GM23338 (cell line): ENCODE measurements at places on chromosomes 2 and 18. TPM values are rescaled to one million over a fixed set of nuclear protein-coding genes. Genes with fewer than 3 reads are reported as not detected.

DNA sequence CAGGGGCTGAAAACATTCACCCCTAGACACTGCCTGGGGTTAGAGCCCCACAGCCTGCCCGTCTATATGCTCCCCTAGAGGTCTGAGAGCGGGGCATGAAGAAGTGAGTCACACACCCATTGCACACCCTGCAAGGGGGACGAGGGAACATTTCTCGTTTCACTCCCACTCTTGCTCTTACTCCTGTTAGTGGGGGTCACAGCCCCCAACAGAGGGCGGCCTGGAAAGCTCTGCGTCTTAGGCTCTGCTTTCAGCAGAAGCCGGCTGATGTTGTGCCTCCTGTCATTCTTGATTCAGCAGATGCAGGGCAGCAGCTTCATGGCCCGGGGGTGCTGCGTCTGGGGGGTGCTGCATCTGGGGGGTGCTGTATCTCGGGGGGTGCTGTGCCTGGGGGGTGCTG, 141.3 kb downstream of the ASB1 start:
- DNase-seq = no peak
- no peak overlapping the region for H3K27ac ChIP-seq
- H3K36me3 ChIP-seq = no peaks in the 10 kb centered on the region

GRCh38 chr2:69181806-69182427, 168.9 kb downstream of the ANTXR1 start:
- no peak for DNase-seq
- H3K4me3 ChIP-seq = no peak overlapping the region
- H3K36me3 ChIP-seq = no peaks in the 10 kb centered on the region
- no peaks in the 10 kb centered on the region for H3K27me3 ChIP-seq

- H3K36me3 ChIP-seq = no peaks in the 10 kb centered on the region
- DNase-seq = no peak
- no peaks in the 10 kb centered on the region for H3K27me3 ChIP-seq
- no peaks in the 10 kb centered on the region for H3K4me1 ChIP-seq
- no peak overlapping the region for H3K4me3 ChIP-seq
- H3K27ac ChIP-seq = no peak overlapping the region
These were observed 133.4 kb downstream of the AFF3 start for GRCh38 chr2:100008956-100009355.

DNA sequence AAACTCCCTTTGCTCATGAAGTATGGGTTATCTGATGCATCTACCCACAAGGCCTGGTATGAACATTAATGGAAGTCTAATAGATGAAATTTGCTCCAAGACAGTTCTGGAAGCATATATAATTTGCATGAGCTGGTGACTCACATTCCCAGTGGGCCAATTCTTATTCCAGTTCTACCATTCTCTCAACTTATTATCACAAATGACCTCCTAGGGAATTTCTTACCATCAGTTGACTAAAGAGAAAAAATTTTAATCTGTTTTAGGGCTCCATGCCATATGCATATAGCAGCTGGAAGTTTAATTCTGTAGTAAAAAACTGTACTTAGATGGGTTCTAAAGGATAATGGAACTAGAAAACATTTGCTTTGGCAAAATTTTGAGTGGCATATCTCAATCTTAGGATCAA, 165.2 kb upstream of the COL3A1 start:
- H3K27me3 ChIP-seq = no peaks in the 10 kb centered on the region
- DNase-seq = no peak
- no peaks in the 10 kb centered on the region for H3K36me3 ChIP-seq
- H3K27ac ChIP-seq = no peak overlapping the region

DNA sequence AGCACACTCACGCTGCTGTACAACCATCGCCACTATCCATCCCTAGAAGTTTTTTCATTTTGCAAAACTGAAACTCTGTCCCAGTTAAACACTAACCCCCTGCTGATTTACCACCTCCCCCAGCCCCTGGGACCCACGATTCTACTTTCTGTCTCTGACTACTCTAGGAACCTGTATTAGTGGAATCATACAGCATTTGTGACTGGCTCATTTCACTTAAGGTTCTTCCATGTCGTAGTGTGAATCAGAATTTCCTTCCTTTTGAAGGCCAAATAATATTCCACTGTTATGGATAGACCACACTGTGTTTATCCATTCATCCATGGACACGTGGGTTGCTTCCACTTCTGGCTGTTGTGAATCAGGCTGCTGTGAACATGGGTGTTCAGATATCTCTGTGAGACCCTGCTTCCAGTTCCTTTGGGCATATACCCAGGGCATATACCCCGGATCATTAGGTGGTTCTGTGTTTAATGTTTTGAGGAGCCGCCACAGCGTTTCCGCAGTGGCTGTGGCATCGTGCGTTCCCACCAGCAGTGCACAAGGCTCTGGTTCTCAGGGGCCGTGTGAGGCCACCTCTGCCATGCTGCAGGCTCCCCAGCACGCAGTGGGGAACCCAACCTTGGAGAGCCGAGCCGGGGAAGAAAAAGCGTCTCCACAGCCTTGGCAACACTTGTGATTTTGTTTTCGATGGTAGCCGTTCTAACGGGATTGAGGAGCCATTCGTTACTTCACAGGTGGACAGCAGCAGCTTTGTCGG, 10.1 kb downstream of the RAMP1 start:
- H3K27me3 ChIP-seq = no peaks in the 10 kb centered on the region
- no peaks in the 10 kb centered on the region for H3K4me1 ChIP-seq
- DNase-seq = no peak
- no peak overlapping the region for H3K27ac ChIP-seq
- H3K4me3 ChIP-seq = no peak overlapping the region

BOLL gene
- total RNA-seq = 0.04 TPM in 1 of 2 replicates, not detected in the other

DNA sequence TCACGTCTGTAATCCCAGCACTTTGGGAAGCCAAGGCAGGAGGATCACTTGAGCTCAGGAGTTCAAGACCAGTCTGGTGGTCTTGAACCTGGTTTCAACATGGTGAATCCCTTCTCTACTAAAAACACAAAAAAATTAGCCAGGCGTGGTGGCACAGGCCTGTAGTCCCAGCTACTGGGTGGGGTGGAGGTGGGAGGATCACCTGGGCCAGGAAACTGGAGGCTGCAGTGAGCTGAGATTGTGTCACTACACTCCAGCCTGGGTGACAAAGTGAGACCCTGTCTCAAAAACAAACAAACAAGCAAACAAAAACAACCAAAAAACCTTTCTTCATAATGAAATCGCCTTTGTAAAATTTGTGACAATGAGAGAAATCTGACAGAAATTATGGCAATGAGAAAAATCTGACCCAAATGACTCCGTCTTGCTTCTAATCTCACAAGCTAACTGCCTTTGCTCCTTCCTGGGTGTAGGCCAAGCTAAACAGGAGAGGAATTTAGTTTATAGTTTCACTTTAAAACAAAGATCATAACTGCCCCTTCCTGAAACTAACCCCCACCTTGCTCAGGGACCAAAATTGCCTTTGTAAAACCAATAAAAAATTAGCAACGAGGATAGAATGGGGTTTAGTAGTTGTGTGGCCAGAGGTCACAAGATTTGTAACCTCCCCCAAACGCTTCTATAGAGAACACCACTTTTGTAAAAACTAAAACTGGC, 60.7 kb upstream of the KIF5C start:
- H3K36me3 ChIP-seq = no peaks in the 10 kb centered on the region
- peak overlapping the region; percentile 64; the same call in 1 of the 2 replicates for H3K27ac ChIP-seq
- no peaks in the 10 kb centered on the region for H3K27me3 ChIP-seq

DNA sequence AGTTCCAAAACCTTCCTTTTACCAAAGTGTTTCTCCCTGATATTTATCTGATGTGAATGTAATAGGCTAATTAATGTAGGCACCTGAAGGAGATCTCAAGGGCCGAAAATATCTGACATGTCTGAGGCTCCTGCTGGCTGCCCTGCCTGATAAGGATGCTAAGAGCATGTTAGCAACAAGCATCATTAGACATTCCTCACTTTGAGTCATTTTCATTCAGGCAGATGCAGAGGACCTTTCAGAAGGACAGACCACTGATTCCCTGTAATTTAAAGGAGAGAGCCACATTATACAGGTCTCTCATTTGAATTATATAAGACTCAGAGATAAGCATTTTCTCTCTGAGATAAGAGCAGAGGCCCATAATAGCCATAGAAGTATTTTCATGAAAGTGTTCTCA, 222.4 kb upstream of the NCKAP5 start:
- no peak overlapping the region for H3K27ac ChIP-seq
- no peak for DNase-seq
- no peaks in the 10 kb centered on the region for H3K27me3 ChIP-seq
- no peaks in the 10 kb centered on the region for H3K36me3 ChIP-seq
- H3K4me1 ChIP-seq = no peaks in the 10 kb centered on the region
- no peak overlapping the region for H3K4me3 ChIP-seq

DNA sequence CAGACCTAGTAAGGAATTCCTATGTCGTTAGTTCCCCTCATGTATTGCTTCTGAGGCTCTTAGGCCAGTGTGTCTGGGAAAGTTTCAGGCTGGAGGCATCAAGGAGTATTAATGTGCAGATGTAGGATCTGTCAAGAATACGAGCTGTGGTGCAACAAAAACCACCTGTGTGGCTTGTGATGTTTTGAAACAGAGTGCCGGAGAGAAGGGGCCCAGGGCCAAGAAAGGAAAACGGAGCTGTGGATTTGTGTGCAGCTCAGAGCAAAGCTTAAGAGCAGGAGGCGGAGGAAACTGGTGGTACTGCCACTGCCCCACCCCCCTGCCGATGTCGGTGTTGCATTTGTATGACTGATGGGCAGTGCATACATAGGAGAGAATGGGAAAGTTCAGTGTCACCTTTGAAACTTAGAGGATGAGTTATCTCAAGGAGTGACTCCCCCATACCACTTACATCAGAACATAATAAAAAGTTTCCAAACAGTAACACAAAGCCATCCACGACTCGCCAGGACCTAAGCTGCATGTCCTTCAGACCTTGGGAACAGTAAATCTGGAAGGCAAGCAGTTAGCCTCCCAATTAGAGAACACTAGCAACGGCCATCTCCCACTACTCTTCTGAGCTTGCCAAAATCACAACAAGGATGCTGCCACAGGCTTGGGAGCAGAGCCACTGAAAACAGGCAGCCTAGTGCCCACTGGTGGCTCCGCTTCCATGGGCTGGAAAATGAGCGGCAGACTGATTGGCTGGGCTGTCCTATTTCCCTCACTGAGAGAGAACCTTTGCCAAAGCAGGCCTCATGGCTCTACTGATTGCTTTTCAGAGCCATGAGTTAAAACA, 152.7 kb upstream of the NT5C1B start:
- DNase-seq = peak; percentile 29
- H3K4me3 ChIP-seq = no peak overlapping the region
- no peaks in the 10 kb centered on the region for H3K36me3 ChIP-seq
- H3K27ac ChIP-seq = no peak overlapping the region

GRCh38 chr2:190634381-190634780, 14.5 kb upstream of the NAB1 start:
- DNase-seq = no peak
- no peak overlapping the region for H3K27ac ChIP-seq
- no peak overlapping the region for H3K4me3 ChIP-seq
- no peaks in the 10 kb centered on the region for H3K4me1 ChIP-seq
- H3K27me3 ChIP-seq = no peaks in the 10 kb centered on the region
- H3K36me3 ChIP-seq = no peaks in the 10 kb centered on the region

GRCh38 chr2:55518841-55519165, 715 bp upstream of the CFAP36 start:
- H3K4me1 ChIP-seq = 0 out of 2 replicates have a peak, but pooled peaks cover 3% of the 10 kb centered on the region
- H3K4me3 ChIP-seq = peak overlapping the region; percentile 72
- H3K36me3 ChIP-seq = no peaks in the 10 kb centered on the region
- H3K27me3 ChIP-seq = no peaks in the 10 kb centered on the region
- DNase-seq = peak; percentile 58
- peak overlapping the region; percentile 39; the same call in 1 of the 2 replicates for H3K27ac ChIP-seq

KIF3C gene
- 34.6 and 40.0 TPM in 2 replicates for total RNA-seq

PARD3B gene
- 3.3 and 3.5 TPM in 2 replicates for total RNA-seq

DNA sequence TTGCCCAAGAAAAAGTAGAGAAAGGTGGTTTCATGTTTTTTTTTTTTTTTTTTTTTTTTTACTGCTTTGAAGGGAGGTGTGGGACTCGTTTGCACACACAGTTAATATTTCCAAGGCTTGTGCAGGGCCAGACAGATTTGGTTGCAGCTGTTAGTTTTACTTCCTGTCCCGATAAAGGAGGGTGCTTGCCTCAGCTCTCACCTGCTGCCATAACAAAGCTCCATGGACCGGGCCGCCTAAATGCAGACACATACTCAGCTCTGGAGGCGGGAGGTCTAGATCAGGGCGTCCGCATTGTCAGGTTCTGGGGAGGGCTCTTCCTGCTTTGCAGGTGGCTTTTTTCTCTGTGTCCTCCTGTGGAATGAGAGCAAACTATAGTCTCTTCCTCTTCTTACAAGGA, 69.9 kb downstream of the ODC1 start:
- H3K4me3 ChIP-seq = no peak overlapping the region
- H3K36me3 ChIP-seq = no peaks in the 10 kb centered on the region
- H3K4me1 ChIP-seq = peaks cover 20% of the 10 kb centered on the region

- H3K27me3 ChIP-seq = no peaks in the 10 kb centered on the region
- H3K4me3 ChIP-seq = no peak overlapping the region
- no peaks in the 10 kb centered on the region for H3K36me3 ChIP-seq
- no peaks in the 10 kb centered on the region for H3K4me1 ChIP-seq
- DNase-seq = no peak
These were observed 139.7 kb downstream of the DDX1 start for GRCh38 chr2:15731213-15731888.

ALKAL2 gene
- 4.5 and 6.4 TPM in 2 replicates for total RNA-seq

DNA sequence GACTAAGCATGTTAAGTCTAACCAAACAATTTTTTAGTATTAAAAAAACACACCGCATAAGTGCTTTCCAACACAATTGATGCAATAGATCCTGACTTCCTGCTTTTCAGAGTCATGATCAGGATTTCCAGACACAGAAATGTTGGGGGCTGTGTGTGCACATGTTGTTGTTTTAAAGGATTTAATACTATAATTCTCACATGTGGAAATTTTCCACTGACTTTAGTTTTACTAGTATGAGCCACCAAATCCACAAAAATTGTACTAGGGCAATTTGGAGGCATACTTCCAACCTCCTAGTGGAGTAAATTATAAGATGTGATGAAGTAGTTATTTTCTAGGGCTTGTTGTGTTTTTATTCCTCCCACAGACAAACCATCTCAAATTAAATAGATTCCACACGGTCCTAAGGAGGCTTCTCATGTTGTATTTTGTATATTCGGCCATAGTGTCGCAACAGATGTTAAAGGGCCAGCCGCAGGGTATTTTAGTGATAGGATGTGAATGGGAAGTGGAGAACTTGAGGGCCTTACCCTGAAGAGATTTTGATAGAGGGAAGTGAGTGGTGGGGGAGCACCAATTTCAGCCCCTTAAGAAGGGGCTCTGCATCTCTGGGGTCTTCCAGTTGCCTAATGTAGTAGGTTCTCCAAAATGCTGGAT, 108.9 kb upstream of the KLF7 start:
- no peak for DNase-seq
- H3K4me1 ChIP-seq = no peaks in the 10 kb centered on the region
- peaks cover 5% of the 10 kb centered on the region; the same call in 1 of the 2 replicates for H3K36me3 ChIP-seq
- H3K27me3 ChIP-seq = no peaks in the 10 kb centered on the region

DNA sequence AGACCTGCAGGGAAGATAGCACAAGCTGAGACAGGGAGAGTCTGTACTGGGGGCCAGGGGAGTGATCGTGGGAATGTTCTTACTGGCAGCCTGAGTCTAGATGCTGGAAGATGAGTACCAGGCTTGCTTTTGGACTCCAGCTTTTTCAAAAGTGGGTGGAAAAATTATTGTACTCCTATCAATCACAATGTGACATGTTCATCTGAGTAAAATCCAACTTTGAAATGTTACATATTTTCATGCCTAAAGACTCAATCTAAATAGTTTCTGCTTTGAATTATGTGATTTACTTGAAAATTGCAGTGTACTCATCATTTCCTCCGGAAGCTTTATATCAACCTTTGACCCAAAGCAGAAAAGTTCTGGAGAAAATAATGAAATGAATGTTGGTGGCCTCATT, 49.7 kb upstream of the ST3GAL5 start:
- no peak overlapping the region for H3K4me3 ChIP-seq
- H3K4me1 ChIP-seq = peaks cover 5% of the 10 kb centered on the region
- H3K36me3 ChIP-seq = peaks cover 5% of the 10 kb centered on the region
- no peaks in the 10 kb centered on the region for H3K27me3 ChIP-seq
- DNase-seq = no peak
- no peak overlapping the region for H3K27ac ChIP-seq
